Kasumi-1 (cell line): ENCODE measurements at places on chromosomes 6 and 20.

GRCh38 chr6:108102965-108103364 is 28.4 kb upstream of the OSTM1 start:
- no peak for DNase-seq

DNA sequence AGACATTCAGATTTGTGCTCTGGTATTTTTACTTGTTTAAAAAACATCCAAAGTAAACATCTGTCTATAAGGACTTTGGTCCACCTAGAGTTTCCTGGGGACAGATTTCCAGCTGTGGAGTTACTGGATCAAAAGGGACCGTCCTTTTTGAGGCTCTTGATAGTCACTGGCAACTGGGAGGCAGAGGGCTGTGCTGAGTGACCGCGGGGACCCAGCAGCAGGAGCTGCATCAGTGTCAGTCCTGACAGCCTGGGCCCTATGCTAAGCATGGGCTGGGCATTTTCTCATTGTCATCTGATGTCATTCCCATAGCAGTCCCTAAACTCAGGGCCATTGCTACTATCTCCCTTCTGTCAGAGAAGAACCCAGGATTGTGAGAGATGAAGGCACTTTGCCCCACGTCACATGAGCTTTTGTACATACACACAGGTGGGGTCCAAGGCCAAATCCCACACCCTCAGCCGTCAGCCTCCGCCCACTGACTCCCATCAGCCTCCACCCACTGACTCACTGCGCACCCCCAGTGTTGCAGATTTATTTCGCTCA is 293.8 kb downstream of the TAF4 start:
- no peak for DNase-seq

DNA sequence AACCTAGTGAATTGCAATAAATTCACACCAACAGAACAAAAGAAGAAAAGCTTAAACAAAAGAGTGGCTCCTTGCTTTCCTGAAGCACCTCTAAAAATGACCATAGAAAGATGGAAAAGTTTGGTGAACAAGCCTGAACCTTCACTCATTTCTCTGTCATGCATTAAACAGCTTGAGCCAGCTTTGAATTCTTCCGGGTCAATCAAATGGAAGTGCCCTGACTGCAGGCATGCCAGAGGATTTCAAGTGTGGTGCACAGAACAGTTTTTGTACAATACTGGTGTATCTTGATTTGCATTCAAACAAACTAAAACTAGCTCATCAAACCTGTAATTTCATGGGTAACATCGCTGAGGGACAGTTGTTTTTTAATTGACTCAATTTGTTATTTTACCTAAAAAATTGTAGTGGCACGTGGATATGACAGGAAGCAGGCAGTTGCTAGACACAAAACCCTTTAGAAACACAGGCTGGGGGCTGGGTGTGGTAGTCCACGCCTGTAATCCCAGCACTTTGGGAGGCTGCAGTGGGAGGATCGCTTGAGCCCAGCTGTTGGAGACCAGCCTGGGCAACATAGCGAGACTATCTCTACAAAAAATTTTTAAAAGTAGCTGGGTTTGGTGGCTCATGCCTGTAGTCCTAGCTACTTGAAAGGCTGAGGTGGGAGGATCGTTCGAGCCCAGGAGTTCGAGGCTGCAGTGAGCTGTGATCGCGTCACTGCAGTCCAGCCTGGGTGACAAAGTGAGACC is 9.1 kb downstream of the CASS4 start:
- DNase-seq, result peak; percentile 7

GRCh38 chr20:32538526-32538939 is 46.6 kb downstream of the NOL4L start:
- peak; percentile 39 for DNase-seq

DNA sequence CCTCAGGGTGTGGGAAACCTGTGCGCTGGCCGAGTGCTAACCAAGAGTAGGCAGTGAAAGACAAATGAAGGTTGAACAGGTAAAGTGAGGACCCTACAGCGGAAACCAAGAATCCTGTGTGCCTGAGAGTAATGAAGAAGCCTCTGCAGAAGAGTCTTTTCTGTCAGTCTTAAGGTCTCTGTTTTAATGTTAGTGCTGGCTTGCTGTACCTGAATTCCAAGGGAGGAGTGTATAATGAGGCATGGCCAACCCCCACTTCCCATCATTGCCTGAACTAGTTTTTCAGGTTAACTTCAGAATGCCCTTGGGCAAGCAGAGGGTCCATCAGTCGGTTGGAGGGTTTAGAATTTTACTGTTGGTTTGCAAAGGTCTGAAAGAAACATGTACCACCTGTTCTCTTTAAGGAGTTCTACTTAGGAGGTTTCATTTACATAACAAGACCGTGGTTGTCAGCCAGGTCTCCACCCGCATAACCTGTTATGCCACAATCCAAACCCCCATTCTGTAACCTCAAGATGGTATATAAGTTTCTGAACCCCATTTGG is 589 bp upstream of the PDCD2 start:
- DNase-seq, result no peak

- DNase-seq, result peak; percentile 12
These were observed 97.6 kb upstream of the DEFB112 start for GRCh38 chr6:50147371-50147770.

GRCh38 chr6:151054306-151054705 is 185.5 kb upstream of the AKAP12 start:
- DNase-seq, result no peak

GRCh38 chr20:43034981-43035724 is 154.6 kb downstream of the PTPRT start:
- DNase-seq, result no peak

DNA sequence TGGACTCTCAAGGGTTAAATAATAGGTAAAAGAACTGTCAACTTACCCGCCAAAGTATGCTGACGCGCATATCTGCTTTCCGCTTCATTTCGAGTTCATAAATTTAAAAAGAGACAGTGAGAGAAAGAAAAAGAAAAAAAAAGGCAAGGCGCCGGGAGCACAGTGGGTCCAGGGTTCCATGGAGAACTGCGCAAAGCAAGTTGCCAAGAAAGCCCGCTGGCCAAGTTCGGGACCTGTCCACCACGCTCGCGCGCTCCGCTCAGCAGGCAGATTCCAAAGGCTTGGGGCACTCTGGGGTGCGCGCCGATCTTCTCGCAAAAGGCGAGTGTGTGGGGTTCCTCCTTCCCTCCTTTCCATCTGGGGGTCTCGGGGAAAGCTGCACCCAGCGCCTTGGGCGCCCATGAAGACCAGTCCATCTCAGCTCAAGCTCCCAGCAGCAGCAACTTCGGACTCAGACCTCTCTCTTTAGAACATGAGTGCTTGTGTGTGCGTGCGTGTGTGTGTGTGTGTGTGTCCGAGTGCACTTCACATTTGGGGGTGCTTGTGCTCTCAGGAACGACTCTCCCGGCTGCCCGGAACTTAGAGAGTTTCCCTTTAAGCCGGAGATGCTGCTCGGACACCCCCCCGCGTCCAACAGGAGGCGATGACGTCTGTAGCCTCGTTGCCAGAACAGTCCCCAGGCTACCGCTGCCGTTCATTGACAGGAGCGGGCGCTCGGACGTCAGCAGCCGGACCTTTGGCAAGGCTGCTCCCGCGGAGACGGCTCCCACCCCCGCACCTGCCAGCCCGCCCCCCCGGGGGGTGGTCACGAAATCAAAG is 180.0 kb downstream of the TBXT start:
- DNase-seq, result no peak

- DNase-seq, result no peak
These were observed 79.6 kb downstream of the CDK19 start for GRCh38 chr6:110735666-110736065.

GRCh38 chr6:149895833-149896271 is 2.1 kb downstream of the RAET1E start:
- DNase-seq, result peak; percentile 76

- DNase-seq, result no peak
These were observed 181.0 kb downstream of the ZNF217 start for GRCh38 chr20:53412577-53413185.

- no peak for DNase-seq
These were observed 129.0 kb downstream of the KIF16B start for GRCh38 chr20:16444057-16444777.

- DNase-seq, result no peak
These were observed 42.0 kb upstream of the ID4 start for GRCh38 chr6:19795211-19795610.

GRCh38 chr20:39825524-39825923 is 863.4 kb downstream of the DHX35 start:
- DNase-seq, result no peak

DNA sequence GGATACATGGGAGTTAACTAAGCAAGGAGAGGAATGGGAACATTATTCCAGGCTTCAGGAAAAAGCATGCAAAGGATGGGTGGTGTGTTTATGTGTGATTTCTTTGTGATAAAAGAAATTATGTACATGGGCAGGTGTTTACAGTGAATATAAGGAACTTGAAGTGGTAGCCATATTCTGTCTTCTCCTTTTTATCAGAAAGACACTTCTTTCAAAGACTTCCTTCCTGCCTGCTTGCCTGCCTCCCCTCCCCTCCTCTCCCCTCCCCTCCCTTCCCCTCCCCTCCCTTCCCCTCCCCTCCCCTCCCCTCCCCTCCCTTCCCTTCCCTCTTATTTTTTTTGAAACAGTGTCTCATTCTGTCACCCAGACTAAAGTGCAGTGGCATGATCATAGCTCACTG is 14.4 kb downstream of the CYB5R4 start:
- peak; percentile 58 for DNase-seq

DNA sequence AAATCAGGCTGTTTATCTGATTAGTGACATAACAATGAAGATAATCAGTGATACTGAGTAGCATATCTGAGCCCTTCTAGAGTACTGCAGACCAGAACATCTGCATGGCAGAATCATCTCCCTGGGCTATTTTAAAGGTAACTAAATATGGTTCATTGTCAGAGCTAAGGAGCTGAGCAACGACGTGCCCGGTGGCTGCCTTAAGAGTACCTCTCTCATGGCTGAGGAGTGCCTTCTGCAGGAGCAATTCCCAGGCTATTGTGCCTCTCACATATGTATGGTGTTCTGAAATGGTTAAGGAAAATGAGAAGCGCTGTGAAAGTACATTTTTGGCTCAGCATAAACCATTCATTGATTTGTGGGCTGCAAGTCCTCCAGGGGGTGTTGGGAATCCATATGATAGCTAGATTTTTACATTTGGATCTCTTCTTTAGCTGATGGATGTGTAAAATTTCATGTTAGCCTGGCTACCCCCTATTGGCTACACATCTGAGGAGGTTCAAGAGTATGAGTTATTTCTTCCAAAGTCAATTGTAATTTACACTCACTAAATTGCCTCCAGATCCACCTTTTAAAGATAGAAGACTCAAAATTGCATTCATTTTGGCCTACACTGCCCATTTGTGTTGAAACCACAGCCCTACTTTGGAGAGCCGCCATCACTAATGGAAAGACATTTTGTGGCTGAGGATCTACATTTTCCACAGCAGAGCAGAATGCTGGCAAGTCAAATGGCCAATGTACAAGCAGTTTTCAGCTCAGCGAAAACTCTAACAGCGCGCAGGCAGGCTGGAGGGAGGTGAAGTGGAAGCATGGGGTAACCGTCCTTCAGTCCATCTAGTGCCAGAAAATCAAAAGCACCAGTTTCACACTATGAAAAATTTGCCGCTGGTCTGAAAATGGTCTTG is 198.0 kb downstream of the SIM1 start:
- DNase-seq, result no peak

- DNase-seq, result no peak
These were observed 58.2 kb downstream of the CSE1L start for GRCh38 chr20:49104365-49104648.

DNA sequence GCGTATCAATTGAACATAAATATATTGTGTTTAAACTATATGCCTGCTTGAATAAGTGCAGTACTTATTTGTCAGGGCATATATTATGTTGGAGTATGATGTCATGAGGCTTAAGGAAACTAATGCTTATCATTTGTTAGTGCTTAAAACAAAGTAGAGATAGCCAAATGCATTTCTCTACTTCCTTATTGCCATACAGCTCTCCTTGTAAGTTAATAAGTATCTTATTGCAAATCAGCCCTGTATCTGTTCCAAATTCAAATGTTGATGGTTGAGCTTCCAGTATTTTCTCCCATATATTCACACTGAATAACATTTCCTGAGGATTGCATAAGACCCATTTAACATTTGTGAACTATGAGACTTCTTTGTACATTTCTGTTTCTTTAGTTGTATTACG is 57.8 kb downstream of the CARMIL1 start:
- no peak for DNase-seq

DNA sequence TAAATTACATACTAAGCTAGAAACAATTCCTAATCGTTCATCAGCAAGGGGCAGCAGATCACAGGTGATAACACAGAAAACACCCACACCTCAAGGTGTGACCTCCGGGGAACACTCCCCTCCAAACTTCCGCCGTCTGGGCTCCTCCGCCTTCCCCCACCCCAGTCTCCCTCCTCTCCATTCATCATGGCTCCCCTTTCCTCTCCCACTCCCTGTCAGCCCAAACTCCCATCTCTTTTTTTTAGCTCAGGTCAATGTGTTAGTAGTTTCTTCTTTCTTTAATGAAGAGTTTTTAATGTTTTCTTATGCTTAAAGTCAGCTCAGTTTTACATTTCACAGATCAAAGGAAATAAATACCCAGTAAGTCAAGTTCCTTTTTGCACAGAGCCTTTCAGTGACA is 20.7 kb downstream of the CNKSR3 start:
- no peak for DNase-seq

- DNase-seq, result no peak
These were observed 76.6 kb upstream of the PROKR2 start for GRCh38 chr20:5393218-5393870.

- no peak for DNase-seq
These were observed 207.3 kb downstream of the GMDS start for GRCh38 chr6:2038092-2038491.

- no peak for DNase-seq
These were observed 132.1 kb downstream of the CEBPB start for GRCh38 chr20:50322703-50323131.

DNA sequence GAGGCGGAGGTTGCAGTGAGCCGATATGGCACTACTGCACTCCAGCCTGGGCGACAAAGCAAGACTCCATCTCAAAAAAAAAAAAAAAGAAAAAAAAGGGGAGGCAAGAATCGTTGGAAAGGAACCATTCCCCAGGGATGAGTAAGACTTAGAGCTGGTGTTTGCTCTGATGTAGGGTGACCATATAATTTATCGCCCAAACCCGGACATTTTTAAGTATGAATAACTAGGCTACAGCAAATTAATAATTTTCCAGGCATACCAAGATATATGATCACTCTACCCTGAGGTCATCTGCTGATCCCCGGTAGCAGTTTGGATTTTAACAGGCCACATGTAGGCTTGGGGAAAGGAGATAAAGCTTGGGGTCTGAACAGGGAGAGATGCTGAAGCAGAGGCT is 260.9 kb downstream of the BTBD9 start:
- DNase-seq, result no peak

GRCh38 chr20:53899351-53900167 is 170.8 kb downstream of the BCAS1 start:
- peak; percentile 72 for DNase-seq

GRCh38 chr6:103983860-103984259 is 875.9 kb downstream of the HACE1 start:
- DNase-seq, result no peak
